T1000 (cell line): ENCODE measurements at places on chromosomes 5 and 9.

- DNase-seq, result no peak
Observed at GRCh38 chr9:133321411-133321935, 14.5 kb downstream of the SURF6 start.

GRCh38 chr5:1065891-1066650 is 45.8 kb downstream of the SLC12A7 start:
- no peak for DNase-seq

DNA sequence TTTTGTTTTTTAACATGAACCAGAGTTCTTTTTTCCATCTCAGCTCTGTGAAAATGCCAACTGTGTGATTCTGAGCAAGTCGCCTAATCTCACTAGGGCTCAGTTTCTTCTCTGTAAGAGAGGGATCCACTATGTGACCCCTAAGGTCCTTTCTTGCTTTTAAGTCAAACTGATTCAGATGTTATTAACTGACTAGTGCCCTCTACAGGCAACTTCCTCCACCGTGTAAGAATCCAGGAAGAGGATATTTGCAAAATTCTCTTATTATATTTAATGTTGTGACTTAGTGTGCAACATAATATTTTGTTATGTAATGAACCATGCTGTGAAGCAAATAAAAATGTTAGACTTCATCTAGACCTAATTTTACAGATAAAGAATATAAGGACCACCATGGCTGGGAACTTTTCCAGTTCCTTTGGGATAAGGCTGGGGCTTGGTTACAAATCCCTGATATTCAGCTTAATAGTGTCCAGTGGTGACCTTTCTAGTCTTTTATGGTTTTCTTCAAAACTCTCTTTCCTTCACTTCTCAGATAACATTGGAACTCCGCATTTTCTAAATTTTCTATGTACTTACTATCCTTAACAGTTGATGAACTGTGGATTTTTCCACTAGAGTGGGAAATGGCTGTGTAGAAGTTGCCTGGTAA is 244.7 kb downstream of the PIK3R1 start:
- DNase-seq, result no peak

DNA sequence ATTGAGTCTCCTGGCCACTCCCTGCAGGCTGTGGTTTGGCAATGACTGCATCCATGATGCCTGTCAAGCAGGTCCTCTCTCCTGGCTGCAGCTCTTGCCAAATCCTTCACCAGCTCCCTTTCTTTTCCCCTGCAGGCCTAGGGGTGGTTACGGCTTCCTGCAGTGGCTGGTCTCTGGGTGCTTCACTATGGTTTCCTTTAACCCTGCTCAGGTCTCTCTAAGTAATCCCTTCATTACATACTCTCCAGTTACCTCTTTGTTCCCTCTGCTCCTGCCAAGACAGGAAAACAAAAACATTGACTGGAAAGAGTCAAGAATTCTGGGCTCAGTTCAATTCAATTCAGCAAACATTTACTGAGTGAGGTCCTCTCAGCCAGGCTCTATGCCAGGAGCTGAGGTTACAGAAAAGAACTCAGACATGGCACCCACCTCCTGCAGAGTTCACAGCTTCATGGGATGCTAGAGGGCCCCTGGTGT is 19.8 kb upstream of the PTPN3 start:
- no peak for DNase-seq

- no peak for DNase-seq
Observed at GRCh38 chr9:2413160-2413805, 208.3 kb upstream of the VLDLR start.

- no peak for DNase-seq
Observed at GRCh38 chr5:25006237-25006636, 361.5 kb upstream of the CDH10 start.

- DNase-seq, result no peak
Observed at GRCh38 chr5:14705556-14705955, 41.0 kb downstream of the OTULIN start.

- DNase-seq, result peak; percentile 86
Observed at GRCh38 chr5:37889612-37890317, 49.9 kb upstream of the GDNF start.

GRCh38 chr5:55853818-55854217 is 2.7 kb downstream of the IL31RA start:
- DNase-seq, result no peak

DNA sequence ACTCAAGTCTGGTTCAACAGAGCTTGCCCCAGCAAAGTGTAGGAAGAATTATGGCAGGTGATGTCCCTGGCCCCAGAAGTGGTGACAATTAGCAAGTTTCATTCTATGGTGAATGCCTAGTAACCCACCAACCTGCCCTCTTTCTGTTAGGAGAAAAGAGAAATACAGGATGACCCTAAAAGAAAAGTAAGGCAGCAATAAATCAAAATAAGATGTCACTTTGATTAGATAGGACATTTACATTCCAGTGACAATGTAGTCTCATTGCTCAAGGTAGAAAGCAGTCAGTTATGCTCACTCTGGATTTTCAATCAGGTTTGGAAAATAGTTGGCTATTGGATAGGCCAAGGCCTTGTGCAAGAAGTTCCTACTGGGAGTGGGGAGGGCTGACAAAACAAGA is 5.6 kb upstream of the HSPA9 start:
- DNase-seq, result no peak

- DNase-seq, result no peak
Observed at GRCh38 chr5:159826351-159827214, 89.7 kb upstream of the ADRA1B start.

GRCh38 chr9:36011379-36011778 is 25.3 kb upstream of the RECK start:
- no peak for DNase-seq

DNA sequence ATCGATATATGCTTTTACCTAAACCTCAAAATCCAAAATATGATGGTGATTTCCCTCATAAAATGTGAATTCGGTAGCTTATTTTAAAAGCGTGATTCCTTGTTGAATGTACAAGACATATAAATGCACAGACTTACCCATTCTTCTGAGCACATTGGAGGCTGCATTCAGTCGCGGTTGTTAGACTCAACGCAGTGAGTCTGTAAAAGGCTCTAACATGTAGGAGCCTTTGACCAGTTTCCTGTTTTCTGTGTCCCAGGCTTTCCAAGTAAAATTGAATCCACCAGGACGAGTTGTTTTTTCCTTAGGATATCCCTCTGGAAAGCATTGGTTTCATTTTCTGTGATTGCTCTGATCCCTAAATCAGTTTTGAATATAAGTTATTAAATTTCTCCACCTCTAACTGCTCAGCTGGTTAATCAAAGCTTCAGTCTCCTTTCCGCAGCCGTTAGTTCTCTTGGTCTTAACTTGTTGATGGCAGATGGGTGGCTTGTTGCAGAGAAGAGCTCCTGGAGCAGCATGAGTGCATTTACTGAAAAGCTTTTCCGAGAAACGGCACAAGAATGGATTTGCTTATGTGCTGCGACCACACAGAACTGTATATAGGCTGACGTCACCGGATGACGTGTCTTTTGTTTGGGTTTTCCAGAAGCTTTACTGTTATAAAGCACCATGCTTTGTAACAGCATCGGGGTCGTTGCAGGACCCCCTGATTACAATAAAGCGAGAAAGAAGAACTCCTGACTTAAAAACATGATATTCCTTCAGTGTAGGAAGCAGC is at the start of gene LRRTM2:
Gene LRRTM2, minus strand, starts transcription at position 565 of the 781 bp plus-strand sequence. Its CDS starts 424 bp downstream, at position 141.
- no peak for DNase-seq

DNA sequence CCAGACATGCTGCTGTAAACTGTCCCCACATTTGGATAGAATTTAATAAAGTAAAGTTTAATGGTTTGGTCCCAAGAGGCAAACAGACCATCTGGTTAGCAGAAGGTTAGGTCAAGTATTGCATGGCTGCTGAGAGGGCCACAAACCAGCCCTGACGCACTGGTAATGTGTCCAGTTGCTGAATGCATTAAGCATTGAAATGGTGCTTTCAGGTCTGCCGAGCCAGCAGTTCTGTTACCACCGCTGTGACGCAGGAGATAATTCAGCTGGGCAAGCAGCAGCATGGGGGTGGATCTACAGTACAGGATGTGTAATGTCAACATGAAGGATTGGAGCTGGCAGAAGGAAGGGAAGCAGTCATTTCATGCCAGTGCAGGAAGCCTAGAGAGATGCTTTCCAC is 16.0 kb downstream of the ZNF462 start:
- DNase-seq, result no peak

GRCh38 chr5:19531374-19531952 is 456.5 kb downstream of the CDH18 start:
- DNase-seq, result no peak

- no peak for DNase-seq
Observed at GRCh38 chr9:93897075-93897970, 57.8 kb downstream of the BARX1 start.

DNA sequence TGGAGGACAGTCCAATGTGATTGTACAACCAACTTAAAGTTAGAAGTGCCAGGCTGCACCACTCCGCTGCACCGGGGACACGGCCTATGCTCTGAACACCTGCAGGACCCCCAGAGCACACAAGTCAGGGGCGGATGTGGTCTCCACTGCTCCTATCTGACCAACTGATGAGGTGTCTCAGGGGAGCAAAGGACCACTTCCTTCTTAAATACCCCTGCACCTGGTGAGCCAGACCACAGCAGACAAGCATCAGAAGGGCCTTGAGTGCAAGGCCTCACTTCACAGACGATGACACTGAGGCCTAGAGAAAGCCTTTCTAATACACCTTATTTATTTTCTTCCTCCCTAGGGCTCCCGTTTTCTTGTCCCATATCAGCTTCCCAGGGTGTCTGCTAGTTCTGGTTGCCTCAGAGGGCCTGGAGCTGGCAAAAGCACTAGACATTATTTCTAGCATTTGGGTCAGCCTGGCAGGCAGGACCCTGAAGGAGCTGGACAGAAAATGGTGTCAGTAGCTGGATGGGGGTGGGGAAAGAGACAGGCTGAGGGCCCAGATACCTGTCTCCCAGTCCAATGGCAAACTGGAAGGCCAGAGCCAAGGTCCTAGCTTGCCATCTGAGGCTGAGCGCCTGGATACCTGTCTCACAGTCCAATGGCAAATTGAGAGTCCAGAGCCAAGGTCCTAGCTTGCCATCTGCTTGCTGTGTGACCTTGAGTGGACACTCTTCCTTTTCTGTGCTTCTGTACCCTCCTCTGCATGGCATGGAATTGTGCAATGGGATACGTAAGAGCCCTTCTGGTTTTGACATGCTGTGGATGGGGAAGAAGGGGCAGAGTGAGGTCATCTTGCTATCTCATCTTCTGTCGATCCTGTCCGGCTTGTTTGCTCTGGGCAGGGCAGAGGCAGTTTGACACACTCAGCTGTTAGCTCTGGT is 9.0 kb downstream of the CCDC69 start:
- DNase-seq, result no peak

- DNase-seq, result peak; percentile 44
Observed at GRCh38 chr9:91424403-91425176, 958 bp upstream of the NFIL3 start.

GRCh38 chr9:77162366-77162765 is 15.0 kb upstream of the VPS13A start:
- no peak for DNase-seq

DNA sequence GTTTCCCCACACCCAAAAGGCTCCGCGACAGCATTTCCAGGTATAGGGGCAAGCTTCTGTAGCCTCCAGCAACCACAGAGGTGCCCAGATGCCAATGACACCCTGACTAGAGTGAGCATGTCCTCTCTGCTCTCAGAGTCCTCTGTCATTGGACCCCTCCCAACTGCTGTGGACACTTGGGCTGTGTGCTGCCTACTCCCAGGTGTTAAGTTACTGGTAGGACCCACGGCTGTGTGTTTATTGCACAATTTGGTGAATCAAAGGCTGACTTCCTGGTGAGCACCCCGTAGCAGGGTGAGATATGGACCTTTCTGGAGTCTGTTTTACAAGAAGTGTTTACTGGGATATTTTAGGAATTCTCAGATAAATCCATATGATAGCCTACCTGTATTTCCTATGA is 36.0 kb downstream of the SH3GL2 start:
- no peak for DNase-seq

DNA sequence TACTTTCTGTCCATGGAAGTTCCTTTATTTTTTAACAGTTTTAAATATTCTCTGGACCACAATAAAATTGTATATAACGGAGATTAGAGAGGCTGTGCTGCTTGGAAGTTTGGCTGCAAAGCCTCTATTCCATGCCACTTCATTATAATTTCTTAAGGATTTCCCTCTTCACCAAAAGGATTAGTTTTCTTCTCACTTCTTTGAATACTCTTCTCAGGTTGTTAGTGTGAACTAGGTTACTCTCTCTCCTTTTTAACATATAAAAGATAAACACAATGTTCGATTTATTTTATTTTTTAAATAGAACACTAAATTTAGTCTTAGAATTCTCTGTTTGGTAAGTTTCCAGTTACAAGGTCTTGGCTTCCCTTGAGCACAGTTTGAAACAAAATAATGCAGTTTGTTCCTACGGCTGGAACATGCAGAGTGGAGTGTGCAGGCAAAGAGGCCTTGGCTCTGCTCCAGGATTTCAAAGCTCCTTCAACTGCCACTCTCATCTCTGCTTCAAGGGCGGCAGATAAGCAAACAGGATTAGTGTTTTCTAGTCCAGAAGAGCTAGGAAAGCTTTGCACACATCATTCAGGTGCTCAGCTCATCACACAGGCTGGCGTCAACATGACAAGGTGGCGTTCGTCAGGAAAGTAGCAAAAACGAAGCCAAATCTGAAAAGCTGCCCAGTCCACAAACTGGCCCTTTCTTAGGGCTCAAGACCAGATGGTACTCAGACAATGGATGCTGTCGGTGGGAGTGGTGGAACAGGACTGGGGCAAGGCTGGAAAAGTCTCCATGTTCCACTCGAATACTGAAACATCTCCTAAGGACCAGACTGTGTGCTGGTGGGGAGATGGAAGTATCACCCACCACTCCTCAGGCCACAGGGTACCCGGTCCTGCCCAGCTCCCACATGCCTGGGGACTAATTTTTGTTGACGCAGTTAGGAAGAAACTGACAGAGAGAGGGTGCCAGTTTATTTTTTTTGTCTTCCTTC is 286.6 kb downstream of the CRB2 start:
- no peak for DNase-seq
